ENCODE measurements at places on chromosomes 3 and 15.
A peak's percentile ranks its signal among the peaks of the same experiment; 100 is the strongest.

DNA sequence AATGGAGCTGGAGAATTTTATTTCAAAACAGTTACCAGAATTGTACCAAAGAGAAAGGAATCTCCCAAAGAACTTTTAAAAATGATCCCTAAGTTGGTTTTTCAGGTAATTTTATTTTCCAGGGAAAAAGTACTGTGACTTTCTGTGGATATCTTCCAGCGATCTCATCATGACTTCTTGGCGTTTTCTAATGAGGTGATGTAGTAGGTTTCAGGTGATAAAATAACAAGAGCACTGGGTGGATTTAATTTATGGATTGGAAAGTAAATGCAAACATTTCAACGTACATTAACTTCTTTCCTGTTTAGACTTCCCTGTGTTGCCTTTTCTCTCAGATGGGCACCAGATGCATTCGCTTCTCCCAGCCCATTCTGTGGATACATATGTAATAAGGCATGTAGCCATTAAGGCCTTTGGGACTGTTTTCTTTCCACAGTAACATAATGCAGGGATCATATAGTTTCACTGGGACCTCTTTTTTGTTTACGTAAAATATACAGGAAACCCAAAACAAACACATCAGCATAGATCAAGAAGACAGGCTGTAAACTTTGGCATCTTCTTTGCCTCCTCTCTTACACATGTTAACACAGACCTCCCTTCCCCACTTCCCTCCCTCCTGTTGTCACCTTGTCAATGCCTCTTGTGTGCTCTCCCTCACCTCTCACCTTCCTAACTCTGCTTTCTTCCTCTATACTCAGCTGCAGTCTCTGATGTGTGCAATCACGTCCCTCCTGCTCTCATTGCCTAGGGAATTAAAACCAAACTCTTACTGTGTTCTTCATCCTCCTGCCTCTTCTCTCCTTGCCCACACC is 13.0 kb downstream of the PHLDB2 start:
- DNase-seq = no peak

DNA sequence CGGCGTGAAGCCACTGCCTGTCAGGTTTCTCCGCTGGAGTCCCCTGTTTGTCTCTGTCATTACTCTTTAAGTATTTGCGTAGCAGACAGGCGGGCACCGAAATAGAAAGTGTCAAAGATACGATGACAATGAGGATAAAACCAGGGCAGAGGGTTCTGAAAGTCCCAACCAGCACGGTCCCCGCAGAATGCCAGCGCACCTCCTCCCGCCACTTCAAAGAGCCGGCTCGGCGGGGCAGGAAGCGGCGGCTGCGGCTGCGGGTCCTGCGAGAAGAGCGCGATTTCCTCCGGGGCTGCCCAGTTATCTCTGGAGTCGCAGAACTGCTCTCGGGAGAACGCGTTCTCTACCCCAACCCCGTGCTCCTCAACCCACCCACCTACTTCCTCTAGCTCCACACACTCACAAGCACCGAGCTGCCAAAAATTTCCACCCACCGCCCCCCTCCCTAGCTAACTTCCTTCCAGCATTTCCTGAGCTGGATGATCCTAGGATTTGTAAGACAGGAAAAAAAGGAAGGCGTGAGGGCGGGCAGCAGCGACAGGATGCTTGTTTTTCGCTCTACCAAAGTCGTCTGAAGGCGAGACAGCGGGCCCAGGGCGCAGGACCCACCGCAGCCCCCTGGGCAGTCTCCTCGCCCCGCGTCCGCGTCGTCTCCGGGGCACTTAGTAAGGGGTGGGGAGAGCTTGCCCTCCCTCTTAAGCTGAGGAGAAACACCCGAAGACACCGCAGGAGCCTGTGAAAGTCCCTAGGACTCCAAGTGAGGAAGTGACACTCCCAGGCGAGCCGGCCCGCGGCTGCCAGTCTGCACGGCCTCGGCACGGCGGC is at the start of gene ARHGAP31:
Gene ARHGAP31, plus strand, starts transcription at position 513 of the 825 bp plus-strand sequence. CDS start 522 bp downstream, outside the sequence.
- peak; percentile 21 for DNase-seq

GRCh38 chr3:177464392-177465256 is 267.3 kb upstream of the TBL1XR1 start:
- no peak for DNase-seq

DNA sequence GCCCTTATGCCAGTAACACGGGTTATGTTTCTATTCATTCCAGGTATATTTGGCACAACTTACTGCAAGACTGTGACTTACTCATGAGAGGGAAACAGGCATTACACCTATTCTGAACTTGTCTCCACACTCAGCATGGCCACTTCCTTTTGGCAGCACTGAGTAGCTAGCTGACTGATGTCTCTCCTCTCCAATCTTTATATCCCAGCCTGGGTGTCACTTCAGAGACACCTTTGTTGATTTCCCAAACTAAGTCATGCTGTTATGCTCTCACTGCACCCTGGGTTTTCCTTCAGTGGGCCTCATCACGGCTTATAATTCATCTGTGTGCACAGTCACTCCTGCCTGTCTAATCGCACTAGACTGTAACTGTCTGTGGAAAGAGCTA is 114.8 kb downstream of the MYLK start:
- DNase-seq = no peak

GRCh38 chr15:49831206-49831965 is 210.5 kb downstream of the DTWD1 start:
- DNase-seq = no peak

- DNase-seq = no peak
Observed at GRCh38 chr3:132854856-132855535, 132.8 kb upstream of the NPHP3 start.

- DNase-seq = peak; percentile 68
Observed at GRCh38 chr15:73704869-73705645, 20.9 kb downstream of the CD276 start.

DNA sequence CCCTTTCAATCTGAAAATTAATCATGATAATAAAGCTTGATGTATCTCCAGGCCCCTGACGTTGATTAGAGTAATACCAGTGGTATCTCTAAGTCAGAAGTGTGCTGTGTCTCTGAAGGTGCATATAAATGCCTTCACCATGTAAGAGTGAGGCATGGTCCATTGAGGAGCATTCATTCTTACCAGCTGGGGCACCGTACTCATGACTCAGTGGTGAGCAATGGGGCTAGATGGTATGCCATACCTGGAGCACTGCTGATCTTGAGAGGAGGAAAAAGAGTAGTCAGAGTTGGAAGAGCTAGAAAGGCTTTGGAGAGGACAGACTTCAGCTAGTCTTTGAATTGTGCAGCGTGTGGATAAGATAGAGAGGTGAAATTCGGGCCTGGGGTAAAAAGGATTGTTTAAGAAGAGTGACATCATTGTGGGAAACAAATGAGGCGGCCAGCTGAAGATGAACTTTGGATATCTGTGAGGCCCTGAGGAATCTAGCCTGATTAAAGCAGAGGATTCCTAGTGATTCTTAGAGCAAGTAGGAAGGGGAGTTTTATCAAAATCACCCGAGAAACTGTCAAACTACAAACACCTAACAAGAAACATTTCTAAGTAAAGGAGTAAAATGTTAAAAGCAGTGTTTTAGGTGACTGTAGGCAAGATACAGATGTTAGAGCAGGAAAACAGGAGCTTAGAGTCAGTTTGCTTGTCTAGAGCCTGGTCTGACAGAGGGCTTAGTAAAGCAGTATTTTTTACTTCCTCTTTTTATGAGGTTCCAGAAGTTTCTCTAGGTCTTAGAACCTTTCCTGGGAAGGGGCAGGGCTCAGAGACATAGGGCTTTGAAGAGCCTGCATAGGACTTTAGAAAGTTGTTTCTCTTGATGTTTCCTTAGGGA is 13.6 kb downstream of the TMOD3 start:
- DNase-seq = no peak

DNA sequence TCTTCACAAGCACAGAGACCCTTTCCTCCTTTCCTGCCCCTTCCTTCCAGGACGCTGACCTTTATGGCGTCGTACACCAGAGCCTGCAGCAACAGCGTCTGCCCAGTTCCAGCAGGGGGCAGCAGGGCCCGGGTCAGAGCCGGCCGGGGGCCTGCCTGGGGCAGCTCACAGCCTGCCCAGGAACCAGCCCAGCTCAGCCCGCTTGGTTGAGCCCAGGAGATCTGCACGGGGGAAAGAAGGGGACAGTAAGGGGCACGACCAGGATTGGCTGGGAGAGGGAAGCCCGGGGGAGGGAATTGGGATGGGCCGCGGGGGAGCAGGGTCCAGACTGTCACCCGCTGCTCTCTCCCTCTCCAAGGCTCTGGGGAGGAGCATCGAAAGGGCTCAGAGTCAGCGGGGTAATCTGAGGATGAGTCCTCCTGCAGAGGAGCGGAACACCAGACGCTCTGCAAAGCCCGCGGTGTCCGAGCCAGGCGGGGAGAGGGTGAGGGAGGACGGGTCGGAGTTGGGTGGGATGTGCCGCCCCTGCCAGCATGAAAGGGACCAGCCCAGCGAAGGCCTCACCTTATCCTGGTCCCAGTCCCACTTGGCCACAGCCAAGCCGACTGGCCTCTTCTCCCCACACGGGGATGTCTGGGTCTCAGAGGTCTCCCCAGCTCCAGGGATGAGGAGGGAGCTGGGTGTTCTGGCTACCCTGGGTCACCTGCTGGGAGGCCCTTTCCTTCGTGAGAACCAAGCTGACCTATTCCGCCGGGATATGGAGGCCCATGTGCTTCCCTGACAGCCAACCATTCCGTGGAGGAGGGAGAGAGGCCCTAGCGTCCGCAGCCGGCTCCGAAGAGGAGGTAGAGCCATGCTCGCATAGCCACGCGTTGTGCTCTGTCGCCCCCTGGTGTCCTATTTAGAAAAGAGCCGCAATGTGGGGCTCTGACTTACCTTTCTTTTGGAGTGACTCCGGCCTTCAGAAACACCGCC is 7.4 kb upstream of the IGDCC3 start:
- DNase-seq = peak; percentile 94

GRCh38 chr15:48641416-48641815 is 4.1 kb downstream of the FBN1 start:
- DNase-seq = peak; percentile 14

- DNase-seq = no peak
Observed at GRCh38 chr3:65251375-65251774, 563.6 kb upstream of the ADAMTS9 start.
